ENCODE measurements at places on chromosomes 12 and 14.

DNA sequence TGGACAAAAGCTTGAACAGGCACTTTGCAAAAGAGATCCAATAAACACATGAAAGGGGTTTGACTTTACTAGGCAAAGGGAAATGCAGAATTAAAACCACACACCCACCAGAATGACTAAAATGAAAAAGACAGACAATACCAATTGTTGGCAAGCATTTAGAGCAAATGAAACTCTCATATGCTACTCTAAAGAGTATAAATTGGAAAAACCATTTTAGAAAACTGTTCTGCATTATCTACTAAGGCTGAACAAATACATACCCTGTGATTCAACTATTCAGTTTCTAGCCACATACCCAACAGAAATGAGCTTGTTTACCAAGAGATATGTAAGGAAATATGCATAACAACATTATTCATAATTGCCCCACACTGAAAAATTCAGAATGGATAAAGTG lies 8.5 kb upstream of the IL22 start:
- DNase-seq = no peak

DNA sequence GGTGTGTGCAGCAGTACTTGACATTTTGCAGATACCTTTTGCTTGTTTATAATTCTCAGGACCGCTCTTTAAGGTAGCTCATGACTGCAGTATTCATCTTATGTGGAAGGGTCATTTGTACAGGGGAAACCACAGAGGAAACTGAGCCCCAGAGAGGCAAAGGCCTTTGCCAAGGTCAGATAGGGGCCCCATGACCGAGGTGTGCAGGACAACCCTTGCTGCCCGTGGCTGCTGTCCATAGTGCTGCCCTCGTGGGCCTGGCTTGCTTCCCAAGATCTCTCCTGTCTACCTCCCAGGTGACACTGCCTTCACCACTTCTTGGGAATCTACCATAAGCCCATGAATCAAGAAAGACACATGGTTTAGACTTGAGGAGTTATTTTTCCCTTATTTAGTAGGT lies 198.7 kb upstream of the BCL2L14 start:
- no peak for DNase-seq

GRCh38 chr14:94886931-94887330 lies 117.0 kb upstream of the GSC start:
- no peak for DNase-seq

DNA sequence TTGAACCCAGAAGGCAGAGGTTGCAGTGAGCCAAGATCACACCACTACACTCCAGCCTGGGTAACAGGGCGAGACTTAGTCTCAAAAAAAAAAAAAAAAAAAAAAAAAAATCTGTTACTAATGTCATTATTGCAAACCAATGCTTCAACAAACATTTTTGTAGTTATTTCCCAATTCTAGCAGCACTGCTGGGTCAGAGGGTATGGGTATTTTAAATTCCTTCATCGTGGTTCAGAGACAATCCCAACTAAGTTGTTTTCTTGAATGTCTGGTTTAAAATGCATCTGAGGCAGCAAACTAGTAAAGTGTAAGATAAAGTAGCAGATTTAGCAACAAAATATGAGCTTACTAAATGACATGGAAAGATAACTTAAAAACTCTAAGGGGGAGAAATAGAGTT lies 65.6 kb downstream of the FERMT2 start:
- DNase-seq = no peak

- no peak for DNase-seq
These were observed 49.1 kb upstream of the TSPAN9 start for GRCh38 chr12:3028108-3028507.

DNA sequence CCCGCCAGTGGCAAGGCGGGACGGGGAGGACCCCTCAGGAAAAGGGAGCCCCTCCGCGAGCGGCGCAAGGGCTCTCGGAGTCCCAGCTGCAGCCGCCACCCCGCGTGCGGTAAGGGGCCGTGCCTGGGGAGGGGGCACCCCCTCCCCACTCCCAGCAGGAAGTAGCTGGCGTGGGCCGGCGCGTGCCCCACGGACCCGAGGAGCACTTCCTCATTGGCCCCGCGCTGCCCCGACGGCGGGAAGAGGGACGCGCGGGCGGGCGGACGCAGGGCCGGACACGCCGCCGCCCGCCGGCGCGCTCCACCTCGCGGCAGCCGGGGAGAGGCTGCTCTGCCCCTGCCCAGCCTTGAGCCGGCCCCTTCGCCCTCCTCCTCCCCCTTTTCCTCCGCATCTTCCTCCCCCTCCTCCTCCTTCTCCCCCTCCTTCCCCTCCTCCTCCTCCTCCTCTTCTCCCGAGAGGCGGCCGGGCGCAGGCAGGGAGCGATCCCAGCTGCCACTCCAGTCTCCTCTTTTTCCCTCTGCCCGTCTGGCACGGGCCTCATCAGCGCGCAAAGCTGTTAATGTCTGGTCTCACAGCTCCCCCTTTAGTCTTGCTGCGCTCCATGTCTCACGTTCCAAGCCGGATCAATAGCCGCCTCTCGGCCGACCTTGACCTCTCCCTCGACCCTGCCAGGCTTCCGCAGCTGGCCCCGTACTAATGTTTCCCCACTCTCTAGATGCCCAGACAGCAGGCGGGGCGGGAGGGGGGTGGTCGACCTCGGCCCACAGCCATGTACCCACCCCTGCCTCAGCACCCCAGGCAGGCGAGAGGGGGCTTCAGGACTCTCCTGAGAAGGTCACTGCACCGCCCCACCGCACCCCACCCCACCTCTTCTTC lies 2.6 kb upstream of the BCL11B start:
- DNase-seq = no peak

- DNase-seq = no peak
These were observed 89.5 kb downstream of the PELI2 start for GRCh38 chr14:56207626-56208292.

Measured in cerebellar nuclear complex (tissue), 1 donor.